WERI-Rb-1 (cell line): ENCODE measurements at places on chromosomes 11 and 22.
A peak's percentile ranks its signal among the peaks of the same experiment; 100 is the strongest.

GRCh38 chr11:58928691-58929090 is 10.6 kb upstream of the GLYATL1 start:
- no peak for DNase-seq

DNA sequence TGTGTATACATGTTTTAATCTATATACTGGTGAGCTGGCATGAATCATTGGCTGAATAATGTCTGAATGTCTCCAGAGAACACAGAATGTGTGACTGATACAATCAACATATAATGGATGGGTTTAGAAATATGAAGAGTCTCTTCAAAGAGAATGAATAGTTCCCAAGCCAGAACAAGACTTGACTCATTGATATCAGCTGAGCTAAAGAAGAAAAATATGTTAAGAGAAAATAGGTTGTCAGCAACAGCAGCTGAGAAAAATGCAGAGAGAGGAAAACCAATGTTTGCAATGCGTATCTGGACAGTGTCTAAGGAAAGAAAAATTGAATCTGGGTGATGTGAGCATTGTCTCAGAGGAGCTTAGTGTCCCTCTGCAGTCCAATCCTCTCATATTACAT is 1281.8 kb upstream of the TENM4 start:
- DNase-seq: no peak

- no peak for DNase-seq
These were observed 71.5 kb downstream of the WNT7B start for GRCh38 chr22:45905326-45905923.

GRCh38 chr11:33723238-33723881 is 12.9 kb downstream of the CD59 start:
- no peak for DNase-seq

- DNase-seq: no peak
These were observed 74.1 kb upstream of the CEP126 start for GRCh38 chr11:101840704-101841103.

DNA sequence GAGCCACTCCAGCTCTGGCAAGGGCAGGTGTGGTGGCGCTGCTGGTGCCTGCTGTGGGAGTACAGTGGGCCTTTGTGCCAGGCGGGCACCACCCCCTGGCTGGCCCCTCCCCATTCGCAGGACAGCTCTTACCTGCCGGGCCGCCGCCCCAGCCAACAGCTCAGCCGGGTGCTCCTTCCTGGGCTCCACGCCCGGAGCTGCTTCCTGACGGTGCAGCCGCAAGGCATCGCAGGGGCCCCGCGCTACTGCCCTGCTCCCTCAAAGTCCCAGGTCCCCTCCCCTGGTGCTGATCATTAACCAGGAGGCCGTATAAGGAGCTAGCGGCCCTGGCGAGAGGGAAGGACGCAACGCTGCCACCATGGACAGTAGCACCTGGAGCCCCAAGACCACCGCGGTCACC is at the start of gene SLC5A1:
Gene SLC5A1 (plus strand): TSS at position 338 of the 400 bp plus-strand sequence. CDS start 21 bp downstream, at position 359.
- no peak for DNase-seq

- DNase-seq: peak; percentile 82
These were observed 48.9 kb downstream of the ST3GAL4 start for GRCh38 chr11:126404367-126404766.

GRCh38 chr11:66315921-66316811 is 678 bp downstream of the CD248 start:
- no peak for DNase-seq

DNA sequence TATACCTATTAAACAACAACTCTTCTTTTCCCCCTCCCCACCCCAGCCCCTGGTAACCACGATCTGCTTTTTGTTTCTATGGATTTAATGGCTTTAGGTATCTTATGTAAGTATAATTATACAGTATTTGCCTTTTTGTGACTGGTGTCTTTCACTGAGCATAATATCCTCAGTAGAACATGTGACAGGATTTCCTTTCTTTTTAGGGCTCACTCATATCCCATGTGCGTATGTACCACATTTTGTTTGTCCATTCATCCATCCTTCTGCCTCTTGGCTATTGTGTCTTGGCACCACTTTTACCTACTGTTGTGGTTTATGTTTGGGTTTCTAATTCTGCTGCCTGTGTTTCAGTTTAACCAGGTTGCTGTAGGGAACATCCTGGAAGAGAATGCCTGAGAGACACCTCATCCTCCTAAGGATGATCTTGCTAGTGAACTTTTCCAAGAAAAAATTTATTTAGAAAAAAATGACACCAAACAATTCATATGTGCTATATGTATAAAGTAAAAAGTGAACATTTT is 77.6 kb upstream of the SESN3 start:
- DNase-seq: no peak

GRCh38 chr11:71237853-71238252 is 14.5 kb downstream of the SHANK2 start:
- no peak for DNase-seq

GRCh38 chr22:20464096-20464614 is 26.5 kb upstream of the SCARF2 start:
- DNase-seq: no peak

DNA sequence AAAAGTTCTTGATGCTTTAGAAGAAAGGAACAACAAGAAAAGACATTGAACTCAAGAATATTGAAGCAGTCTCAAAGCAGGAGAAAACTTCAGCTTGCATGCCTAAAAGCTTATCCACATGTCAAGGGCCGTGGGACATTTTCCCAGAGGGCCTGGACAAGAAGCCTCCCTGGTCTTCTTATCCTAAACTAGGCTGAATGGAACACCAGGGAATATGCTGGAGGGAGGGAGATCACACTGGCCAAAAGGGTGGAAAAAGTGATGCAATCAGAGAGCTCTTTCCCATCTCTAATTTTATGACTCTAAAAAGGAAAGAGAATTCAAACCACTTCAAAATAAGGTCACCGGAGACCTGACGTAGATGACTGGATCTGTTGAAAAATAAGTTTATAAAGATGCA is 107.2 kb downstream of the MPPED2 start:
- DNase-seq: no peak

- peak; percentile 51 for DNase-seq
These were observed 52.5 kb downstream of the BTG4 start for GRCh38 chr11:111459506-111460270.

- peak; percentile 59 for DNase-seq
These were observed 838 bp downstream of the BCL9L start for GRCh38 chr11:118924591-118925585.

DNA sequence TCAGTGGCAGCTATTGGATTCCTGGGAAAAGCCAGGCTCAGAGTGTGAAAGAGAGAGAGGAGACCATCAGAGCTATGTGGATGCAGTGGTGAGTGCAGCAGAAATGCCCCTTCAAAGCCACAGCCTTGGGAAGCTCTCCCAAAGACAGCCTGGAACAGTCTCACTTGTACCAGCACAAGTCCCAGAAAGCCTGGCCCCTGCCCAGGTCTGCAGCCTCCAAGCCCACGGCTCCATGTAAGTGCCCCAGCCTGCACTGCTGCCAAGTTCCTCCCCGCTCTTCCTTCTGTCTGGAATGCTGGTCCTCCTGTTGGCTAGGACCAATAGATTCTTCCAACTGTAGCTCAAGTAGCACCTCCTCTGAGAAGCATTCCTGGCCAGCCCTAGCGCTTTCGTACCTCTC is 539.7 kb downstream of the MIAT start:
- DNase-seq: no peak

DNA sequence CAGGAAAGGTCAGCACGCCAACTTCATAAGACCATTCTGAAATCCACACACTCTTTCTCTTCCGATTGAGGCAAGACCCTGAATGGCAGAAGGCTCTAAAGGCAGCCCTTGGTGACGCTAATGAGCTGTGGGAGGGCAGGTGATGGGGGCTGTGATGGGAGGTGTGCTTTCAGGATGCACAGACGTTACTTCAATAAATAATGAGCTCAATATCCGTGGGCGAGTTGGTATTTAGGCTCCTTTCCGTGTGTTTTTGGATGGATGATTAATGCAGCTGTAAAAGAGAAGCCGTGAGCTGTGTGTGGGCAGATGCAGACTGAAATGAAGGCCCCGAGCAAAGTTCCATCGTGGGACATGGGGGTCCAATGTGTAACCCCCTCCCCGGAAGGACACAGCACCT is 130.6 kb upstream of the CSNK2A3 start:
- no peak for DNase-seq

DNA sequence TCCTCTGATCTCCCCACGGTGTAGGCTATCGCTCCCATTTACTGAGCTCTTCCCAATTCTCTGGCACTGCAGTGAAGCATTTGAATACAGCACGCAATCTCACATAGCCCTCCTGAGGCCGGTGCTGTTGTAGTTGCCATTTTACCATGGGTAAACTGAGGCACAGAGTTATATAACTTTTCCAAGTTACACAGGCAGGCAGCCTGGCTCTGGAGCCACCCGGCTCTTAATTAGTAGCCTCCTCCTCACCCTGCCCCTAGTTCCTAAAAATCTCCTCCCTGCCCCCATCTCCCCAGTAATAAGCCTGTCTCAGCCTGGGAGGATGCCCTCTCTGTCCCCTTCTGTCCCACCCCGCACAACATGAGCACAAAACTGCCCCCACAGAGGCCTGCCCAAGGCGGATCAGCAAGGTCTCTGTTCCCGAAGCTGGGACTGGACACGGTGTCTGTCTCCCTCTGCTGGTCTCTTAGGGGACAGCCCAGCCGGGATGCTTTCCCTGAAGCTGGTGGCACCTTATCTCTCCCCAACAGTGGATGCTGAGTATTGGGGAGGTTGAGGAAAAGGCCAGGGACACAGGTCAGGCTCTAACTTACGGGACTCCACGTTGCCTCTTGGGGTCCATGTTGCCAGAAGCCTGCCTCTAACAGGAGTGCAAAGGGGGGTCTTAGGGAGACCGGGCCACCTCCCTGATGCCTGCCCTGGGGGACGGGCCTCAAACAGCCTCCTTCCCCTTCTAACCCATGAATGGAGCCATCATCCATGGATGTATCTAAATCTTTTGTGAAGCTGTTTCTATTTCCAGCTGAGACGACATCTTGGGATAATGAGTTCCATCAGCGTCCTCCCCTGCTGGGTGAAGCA is 9.1 kb upstream of the CLCF1 start:
- peak; percentile 82 for DNase-seq

DNA sequence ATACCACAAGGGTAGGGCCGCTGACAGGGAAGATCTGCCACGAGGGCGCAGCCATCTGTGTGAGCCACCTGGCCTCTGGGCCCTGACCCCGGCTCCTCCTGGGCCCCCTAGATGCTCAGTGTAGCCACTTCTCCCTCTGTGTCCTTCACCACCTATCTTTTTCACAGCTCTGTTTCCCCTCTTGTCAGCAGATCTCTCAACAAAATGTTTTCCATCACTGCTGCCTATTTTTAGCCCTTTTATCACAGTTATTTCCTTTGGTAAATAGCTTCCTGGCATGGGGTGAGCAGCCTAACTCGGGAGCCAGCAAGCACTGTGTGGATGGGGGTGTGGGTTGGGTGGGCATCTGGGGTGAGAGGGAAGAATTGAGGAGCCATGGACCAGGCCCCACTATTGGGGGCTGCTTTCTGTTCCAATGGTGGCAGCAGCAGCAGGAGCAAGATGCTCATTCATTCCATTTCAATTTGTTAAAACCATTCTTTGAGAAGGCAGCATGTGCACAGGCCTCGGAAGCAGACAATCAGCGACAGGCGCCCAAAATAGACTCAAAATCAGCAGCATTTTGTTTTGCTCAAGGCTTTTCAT is 135.2 kb upstream of the NAV2 start:
- no peak for DNase-seq

DNA sequence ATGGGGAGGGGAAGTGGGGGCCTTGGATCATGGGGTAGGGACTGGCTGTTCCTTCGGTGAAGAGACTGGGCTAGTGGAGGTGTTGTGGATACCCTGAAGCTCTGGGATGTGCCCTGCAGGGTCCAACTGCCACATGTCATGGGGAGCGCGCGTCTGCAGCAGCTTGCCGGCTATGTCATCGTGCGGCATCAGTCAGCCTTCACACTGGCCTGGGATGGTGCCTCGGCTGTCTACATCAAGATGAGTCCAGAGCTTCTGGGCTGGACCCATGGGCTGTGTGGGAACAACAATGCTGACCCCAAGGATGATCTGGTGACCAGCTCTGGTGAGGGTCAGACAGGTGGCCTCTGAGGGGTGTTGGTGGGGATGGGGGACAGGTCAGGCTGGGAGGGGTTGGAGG is 9.9 kb downstream of the OTOG start:
- no peak for DNase-seq

GRCh38 chr11:114399490-114400215 is 658 bp downstream of the C11orf71 start:
- peak; percentile 73 for DNase-seq

DNA sequence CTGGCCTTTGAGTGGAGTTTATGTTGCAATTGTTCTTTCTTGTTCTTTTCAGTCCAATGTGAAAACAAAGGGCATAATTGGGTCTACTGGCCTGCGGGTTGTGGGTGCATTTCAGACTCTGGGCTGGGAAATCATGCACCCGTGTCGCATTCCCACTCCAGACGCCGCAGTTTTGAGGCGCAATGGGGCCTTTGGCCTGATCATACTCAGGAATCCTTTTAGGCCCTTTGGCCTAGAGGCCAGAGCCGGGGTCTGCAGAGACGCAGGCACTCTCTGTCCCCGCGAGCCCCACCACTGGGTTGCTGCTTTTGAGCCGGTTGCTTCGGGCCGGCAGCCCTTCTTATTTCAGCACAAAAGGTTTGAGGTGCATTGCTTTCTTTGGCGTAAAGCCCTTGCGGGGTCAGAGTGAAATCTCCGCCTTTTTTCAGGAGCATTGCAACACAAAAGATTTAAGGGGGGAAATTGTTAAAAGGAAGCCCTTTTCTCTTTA is 48.4 kb upstream of the DBX1 start:
- DNase-seq: no peak

DNA sequence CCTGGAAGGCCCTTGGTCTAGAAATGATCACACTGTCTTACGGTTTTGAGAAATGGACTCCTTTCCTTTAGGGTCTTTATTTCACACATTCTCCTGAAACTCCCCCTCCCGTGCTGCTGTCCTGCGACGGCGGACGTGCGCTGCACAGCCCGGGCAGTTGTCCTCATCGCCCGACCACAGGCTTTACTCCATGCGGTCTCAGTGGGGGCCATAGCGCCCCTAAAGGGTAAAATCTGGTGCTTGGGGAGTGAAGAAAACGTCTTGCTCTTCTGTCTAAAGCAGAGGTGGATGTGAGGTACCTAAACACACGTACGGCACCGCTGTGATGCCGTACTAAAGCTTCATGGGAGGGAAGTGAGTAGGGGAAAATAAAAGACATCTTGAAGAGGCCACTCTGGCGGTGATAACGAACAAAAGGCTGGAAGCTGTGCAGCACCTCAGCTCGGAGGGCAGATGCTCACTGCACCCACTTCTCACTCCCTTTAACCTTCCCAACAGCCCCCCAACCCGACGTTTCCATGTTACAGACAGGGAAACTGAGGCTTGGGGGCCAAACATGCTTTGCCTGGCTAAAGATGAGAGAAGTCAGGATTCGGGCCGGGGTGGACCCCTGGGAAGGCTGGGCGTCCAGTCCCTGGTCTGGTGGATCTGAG is 22.6 kb downstream of the MPPED1 start:
- DNase-seq: no peak
